ENCODE measurements at places on chromosomes 7 and 10. TPM values are rescaled to one million over a fixed set of nuclear protein-coding genes. Genes with fewer than 3 reads are reported as not detected.

DNA sequence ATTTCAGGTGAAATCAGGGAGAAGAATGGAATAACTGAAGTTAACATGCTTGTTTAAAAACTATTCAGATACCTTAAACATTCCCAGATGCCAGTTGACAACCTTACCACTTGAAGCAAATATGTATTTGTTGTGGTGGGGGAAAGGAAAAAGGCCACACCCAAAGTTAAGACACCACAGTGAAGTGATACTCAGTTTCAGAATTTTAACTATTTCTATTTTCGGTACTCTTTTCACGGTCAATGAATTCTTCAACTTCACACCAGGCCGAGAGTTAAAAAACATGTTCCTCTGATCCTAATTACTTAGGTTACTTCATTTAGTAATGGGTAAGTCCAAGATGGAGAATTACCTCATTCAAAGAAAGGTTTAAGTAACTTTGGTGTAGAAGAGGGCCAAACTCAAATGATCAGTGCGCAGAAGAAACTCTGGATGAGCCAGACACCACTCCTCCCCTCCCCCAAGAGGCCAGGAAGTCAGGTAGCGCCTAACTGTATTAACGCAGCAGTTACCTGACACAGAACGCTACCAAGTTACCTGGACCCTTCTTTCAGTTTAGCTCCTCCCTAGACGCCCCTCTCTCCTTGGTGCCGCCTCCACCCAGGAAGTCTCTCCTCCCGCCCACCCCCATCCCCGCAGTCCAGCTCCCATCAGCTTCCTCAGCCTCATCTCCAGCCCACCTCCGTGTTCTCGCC, 700 bp downstream of the MTPN start:
- DNase-seq: no peak
- H3K36me3 ChIP-seq: no peaks in the 10 kb centered on the region
- no peaks in the 10 kb centered on the region for H3K27me3 ChIP-seq
- peak overlapping the region; percentile 82 for H3K27ac ChIP-seq

The PAPOLB gene
- total RNA-seq: 0.17 TPM

The SFTPA1 gene
- 11.9 TPM for total RNA-seq

DNA sequence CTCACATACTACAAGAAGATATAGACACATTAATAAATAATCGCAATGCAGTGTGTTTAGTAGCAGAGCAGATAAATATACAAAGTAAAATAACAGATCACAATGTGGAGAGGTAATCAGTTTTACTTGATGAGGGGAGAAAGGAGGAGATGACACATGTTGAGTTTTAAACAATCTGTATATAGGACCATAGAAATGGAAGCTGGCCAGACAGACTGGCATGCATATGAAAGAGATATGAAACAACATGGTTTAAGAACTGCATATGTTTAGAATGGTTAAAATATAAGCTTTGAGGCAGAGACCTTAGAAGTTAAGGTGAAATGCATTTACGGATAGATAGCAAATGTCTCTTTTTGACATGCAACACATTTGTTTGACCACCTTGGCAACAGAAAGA, 19.8 kb upstream of the CCDC7 start:
- no peak overlapping the region for H3K4me3 ChIP-seq
- no peaks in the 10 kb centered on the region for H3K4me1 ChIP-seq
- no peak for DNase-seq

The ASZ1 gene
- total RNA-seq: not detected

The SPAM1 gene
- not detected for total RNA-seq

DNA sequence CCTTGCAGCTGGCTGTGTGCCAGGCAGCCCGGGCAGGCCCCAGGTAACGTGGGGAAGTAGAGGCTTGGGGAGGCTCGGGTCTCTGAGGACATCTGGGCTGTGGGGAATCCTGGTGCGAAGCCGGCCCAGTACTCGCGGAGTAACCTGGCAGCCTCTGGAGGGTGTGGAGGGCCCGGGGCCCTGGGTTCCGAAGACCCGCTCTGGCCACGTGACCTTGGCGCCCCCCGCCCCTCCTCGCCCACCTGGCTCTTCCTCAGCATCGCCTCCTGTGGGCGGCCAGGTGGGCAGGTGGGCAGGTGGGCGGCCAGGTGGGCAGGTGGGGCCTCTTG, 143.1 kb downstream of the WDR37 start:
- no peak overlapping the region for H3K4me3 ChIP-seq
- H3K4me1 ChIP-seq: no peaks in the 10 kb centered on the region
- H3K27ac ChIP-seq: no peak overlapping the region
- no peak for DNase-seq
- no peaks in the 10 kb centered on the region for H3K36me3 ChIP-seq

The TMEM270 gene
- total RNA-seq: not detected

DNA sequence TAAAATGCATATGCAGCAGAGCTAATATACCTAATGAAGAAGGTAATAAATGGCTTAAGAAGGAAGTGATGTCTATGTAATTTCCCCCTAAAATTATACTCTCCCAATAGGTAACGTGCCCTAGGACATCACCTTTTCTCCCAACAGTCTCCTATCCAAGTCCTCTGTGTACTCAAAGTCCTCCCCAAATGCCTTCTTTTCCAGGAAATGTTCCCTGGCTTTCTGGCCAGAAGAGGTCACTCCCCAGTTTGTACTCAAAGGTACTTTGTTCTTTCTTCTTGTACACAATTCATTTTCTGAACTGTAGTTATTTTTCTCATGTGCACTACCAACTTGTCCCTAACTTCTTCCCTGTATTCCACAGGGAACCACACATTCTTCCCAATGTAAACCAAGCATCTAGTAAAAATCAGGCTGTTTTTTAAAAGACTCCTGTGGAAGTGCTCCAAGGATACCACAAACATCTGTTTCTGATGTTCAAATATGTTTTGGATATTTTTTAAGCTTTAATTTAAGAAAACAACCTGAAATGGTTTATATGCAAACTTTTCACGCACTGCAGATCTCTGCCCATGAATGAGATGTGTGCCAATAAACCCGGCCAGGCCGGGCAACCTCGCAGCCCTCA, 262.3 kb upstream of the KLF14 start:
- H3K4me1 ChIP-seq: peaks cover 99% of the 10 kb centered on the region
- peaks cover 10% of the 10 kb centered on the region for H3K36me3 ChIP-seq
- H3K27ac ChIP-seq: peak overlapping the region; percentile 78
- no peaks in the 10 kb centered on the region for H3K27me3 ChIP-seq

- no peaks in the 10 kb centered on the region for H3K36me3 ChIP-seq
- DNase-seq: no peak
- no peaks in the 10 kb centered on the region for H3K27me3 ChIP-seq
- H3K4me3 ChIP-seq: no peak overlapping the region
- H3K4me1 ChIP-seq: no peaks in the 10 kb centered on the region
These were observed 146.6 kb upstream of the RNF32 start for GRCh38 chr7:156493942-156494341.

The IDI2 gene
- total RNA-seq: not detected

- H3K4me3 ChIP-seq: no peak overlapping the region
- no peak for DNase-seq
- no peaks in the 10 kb centered on the region for H3K27me3 ChIP-seq
- peaks cover 8% of the 10 kb centered on the region for H3K4me1 ChIP-seq
- no peak overlapping the region for H3K27ac ChIP-seq
These were observed 46.9 kb downstream of the VWA2 start for GRCh38 chr10:114285961-114286441.

DNA sequence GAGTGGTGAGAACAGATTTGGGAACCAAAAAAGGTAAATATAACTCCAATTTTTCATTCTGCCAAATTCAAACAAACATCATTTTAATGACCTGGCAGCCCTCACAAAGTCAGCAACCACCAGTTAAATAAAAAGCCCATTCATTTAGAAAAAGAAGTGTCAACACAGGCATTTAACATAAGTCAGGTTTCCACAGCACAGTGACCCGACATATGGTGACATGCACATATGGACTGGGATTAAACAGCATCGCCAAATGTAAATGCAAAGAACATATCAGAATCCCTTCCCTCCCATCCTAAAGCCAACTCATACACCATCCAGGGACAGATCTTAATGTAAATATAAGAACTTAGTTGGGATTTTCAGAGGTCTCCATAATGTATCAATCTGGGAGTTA, 293.2 kb downstream of the FGFR2 start:
- no peaks in the 10 kb centered on the region for H3K4me1 ChIP-seq
- no peak for DNase-seq
- no peak overlapping the region for H3K27ac ChIP-seq
- H3K36me3 ChIP-seq: no peaks in the 10 kb centered on the region

GRCh38 chr10:121462281-121462680, 136.0 kb downstream of the FGFR2 start:
- H3K36me3 ChIP-seq: no peaks in the 10 kb centered on the region
- no peaks in the 10 kb centered on the region for H3K27me3 ChIP-seq
- H3K27ac ChIP-seq: peak overlapping the region; percentile 79

DNA sequence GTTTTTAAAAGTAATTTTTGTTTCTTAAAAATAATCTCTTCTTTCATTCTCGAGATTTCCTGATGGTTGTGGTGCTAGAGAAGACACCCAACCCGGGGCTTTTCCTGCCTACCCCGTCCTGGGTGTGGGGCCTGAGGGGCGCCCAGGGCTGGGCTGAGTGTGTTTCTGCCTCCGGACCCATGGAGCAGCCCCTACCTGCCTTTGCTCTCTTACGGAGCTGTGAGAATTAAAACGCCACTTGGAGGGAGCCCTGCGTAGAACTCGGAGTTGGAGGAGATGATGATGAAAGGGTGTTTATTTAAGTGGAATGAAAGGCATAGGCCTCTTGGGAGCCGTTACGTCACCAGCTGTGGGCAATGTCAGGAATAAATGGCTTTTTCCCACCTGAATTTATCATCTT, 261.8 kb upstream of the SHH start:
- H3K27ac ChIP-seq: no peak overlapping the region
- H3K4me1 ChIP-seq: no peaks in the 10 kb centered on the region
- H3K27me3 ChIP-seq: no peaks in the 10 kb centered on the region

The NUTM2E gene
- total RNA-seq: not detected

- H3K4me3 ChIP-seq: no peak overlapping the region
- peaks cover 42% of the 10 kb centered on the region for H3K4me1 ChIP-seq
- DNase-seq: no peak
- H3K36me3 ChIP-seq: peaks cover 79% of the 10 kb centered on the region
- H3K27ac ChIP-seq: peak overlapping the region; percentile 43
- H3K27me3 ChIP-seq: no peaks in the 10 kb centered on the region
These were observed 55.5 kb downstream of the DLD start for GRCh38 chr7:107946451-107946850.

The ADARB2 gene
- 3.7 TPM for total RNA-seq

- peak; percentile 92 for DNase-seq
- H3K4me1 ChIP-seq: peaks cover 28% of the 10 kb centered on the region
- peak within 1 kb of the TSS; percentile 96 for H3K27ac ChIP-seq
- H3K27me3 ChIP-seq: no peaks in the 10 kb centered on the region
These were observed at the start of gene NIPSNAP2 for GRCh38 chr7:55964261-55965099. Gene NIPSNAP2, plus strand, starts transcription at chr7:55964585. Its CDS starts 25 bp downstream, at chr7:55964610.

The PON1 gene
- not detected for total RNA-seq

- no peaks in the 10 kb centered on the region for H3K27me3 ChIP-seq
- H3K4me3 ChIP-seq: no peak overlapping the region
- H3K36me3 ChIP-seq: peaks cover 80% of the 10 kb centered on the region
- H3K27ac ChIP-seq: no peak overlapping the region
These were observed 101.3 kb downstream of the GALNT11 start for GRCh38 chr7:152126741-152127140.

The PLA2G12B gene
- not detected for total RNA-seq

The ZNF722 gene
- total RNA-seq: not detected

The COL26A1 gene
- total RNA-seq: not detected

The MBLAC1 gene
- 8.8 TPM for total RNA-seq

DNA sequence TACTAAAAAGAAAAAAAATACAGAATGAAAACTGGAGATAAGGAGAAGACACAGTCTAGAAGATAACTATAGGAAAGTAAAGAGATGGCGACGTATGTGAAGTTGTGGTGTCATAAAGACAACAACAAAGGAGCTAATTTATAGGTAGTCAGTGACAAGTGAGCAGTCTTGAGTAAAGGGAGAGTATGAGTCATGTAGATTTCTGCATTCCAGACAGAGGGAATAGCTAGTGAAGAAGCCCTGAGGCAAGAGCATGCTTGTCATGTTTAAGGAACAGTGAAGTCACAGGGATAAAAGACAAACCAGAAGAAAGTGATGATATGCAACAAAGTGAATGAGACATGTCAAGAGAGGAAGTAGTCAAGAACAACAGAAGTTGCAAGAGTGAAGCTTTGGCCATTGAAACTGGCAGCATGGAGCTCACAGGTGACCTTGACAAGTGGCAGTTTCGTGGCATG, 2.3 kb upstream of the MIOS start:
- H3K4me1 ChIP-seq: peaks cover 12% of the 10 kb centered on the region
- no peaks in the 10 kb centered on the region for H3K27me3 ChIP-seq
- DNase-seq: no peak
- H3K36me3 ChIP-seq: peaks cover 4% of the 10 kb centered on the region
- H3K27ac ChIP-seq: no peak overlapping the region
- no peak overlapping the region for H3K4me3 ChIP-seq

DNA sequence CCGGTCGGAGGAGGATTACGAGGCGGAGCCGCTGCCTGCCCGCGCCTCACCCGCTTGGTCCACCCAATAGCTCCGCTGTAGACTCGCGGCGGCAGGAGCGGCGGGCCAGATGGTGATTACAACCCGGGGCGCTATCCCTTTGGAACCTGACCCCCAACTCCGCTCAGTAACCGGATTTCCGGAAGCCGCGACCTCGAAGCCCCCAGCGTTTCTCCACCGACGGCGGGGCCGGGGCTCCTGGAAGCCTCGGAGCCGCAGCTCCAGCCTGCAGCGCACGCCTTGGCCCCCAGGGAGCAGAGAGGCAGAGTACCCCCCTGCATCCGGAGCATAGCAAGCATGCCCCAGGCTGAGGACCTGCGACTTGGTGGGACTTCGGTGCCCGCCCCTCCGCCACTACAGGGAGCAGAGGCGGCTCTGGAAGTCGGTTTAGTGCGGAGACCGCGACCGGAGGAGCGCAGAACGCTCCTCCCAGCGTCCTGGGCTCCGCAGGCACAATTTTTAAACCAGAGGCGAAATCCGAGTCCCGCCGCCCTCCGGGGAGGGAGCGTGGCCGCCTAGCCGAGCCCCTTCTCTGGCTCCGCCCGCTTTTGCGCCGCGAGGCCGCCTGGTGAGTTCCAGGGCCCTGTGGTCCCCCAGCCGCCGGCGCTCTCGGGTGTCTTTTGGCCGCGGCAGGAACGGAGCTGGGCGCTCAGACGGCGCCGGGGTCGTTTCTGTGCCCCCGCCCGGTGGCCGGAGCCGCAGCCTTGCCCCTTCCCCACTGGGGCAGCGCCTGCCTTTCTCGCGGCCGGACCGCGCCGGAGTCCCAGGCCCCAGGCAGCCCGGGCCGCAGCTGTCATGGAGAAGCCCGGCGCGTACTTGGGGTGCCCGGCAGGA, 28.2 kb upstream of the BMS1 start:
- H3K27ac ChIP-seq: peak overlapping the region; percentile 57
- no peaks in the 10 kb centered on the region for H3K27me3 ChIP-seq
- H3K36me3 ChIP-seq: no peaks in the 10 kb centered on the region
- H3K4me1 ChIP-seq: peaks cover 32% of the 10 kb centered on the region

- no peaks in the 10 kb centered on the region for H3K4me1 ChIP-seq
- H3K4me3 ChIP-seq: no peak overlapping the region
- DNase-seq: no peak
- H3K36me3 ChIP-seq: no peaks in the 10 kb centered on the region
- no peak overlapping the region for H3K27ac ChIP-seq
- no peaks in the 10 kb centered on the region for H3K27me3 ChIP-seq
These were observed 17.6 kb upstream of the CSTF2T start for GRCh38 chr10:51716981-51717380.

The HTR7 gene
- 0.33 TPM for total RNA-seq
